ENCODE measurements at places on chromosomes 6 and 20.

- DNase-seq = no peak
Measured at GRCh38 chr6:63705707-63706106, 70.1 kb downstream of the PHF3 start.

DNA sequence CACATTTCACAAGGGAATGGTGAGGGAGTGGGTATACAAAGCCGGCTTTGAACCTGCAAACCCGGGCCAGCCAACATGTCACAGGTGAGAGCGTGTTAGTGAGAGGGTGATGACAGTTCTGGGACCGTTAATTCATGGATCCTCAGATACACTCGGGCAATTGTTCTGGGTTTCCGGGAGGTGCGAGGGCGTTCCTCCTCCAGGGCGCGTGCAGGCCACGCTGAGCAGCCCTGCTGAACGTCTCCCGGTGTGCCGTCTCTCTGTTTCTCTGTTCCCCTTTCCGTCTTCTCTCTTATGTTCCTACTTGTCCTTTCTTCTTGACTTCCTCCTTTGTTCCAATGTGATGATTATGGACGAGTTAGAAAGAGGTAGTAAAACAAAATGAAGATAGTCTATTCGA, 130.0 kb upstream of the GMDS start:
- DNase-seq = no peak

DNA sequence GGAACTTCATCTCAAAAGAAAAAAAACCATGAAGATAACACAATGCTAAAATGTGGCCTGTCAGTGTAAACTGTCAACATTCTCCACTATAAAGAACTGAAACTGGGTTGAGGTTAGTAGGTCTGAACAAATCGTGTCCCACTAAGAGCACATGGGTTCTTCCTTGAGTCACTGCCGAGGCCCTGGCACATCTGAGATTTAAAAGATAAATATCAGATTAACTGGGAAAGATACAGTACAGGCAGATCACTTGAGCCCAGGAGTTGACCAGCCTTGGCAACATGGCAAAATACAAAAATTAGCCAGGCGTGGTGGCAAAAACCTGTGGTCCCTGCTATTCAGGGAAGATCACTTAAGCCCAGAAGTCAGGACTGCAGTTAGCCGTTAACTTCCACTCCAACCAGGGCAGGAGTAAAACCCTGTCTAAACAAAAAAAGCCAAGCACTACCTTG, 5.6 kb downstream of the EEF1A1 start:
- DNase-seq = no peak

GRCh38 chr6:137964876-137965275, 97.8 kb downstream of the TNFAIP3 start:
- DNase-seq = no peak

- DNase-seq = no peak
Measured at GRCh38 chr6:49782293-49782692, 4.8 kb downstream of the PGK2 start.
